AG09309 (cell line): ENCODE measurements at places on chromosomes 7 and 10.
A peak's percentile ranks its signal among the peaks of the same experiment; 100 is the strongest.

DNA sequence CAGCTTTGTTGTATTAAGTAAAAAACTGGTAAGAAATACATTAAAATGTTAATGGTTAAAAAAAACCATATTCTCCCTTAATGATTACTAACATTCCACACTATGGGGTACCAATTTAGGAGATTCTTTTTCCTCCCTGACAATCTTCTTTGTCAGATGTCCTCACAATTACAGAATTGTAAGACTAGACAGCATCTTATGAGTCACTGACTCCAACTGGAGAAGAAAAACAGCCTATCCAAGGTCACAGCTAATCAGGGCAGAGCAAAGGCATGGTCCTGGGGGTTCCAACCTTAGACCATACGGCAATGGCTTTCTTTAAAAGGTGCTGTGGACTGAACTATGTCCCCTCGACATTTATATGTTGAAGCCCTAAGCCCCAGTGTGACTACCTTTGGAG, 127.6 kb downstream of the DLG5 start:
- no peak for DNase-seq

DNA sequence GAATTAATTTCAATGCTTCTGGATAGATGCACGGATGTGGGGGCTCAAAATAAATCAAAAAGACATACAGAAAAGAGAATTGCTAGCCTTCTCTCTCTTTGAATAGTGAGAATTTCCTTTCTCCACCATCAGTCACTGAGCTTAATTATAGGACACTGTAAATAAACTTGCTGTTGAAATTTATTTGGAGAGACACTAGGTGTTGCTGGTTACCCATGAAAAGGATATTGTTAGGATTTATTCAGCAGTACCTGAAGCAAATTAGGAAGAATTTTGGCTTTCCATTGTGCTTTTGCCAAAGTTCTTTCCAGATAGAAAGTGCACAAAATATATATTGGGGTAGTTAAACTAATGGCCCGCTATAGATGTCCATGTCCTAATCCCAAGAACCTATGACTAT, 27.6 kb downstream of the GCC1 start:
- DNase-seq = no peak

DNA sequence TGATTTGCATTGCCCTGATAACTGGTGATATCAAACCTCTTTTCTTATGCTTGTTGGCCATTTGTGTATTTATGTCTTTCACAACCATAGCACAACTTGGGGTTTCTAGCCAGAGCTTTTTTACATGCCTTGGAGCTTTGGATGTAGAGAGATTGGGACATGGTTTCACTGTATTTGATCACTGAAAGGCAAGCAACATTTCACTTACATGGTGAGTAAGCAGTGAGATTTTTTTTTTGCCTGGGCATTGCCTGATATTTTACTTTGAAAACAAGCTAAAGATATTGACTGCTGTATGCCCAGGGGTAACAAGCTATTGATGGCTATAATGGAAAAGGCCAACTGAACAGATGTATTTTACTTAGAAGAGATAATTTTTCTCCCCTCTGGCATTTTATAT, 259.0 kb downstream of the PHTF2 start:
- no peak for DNase-seq

DNA sequence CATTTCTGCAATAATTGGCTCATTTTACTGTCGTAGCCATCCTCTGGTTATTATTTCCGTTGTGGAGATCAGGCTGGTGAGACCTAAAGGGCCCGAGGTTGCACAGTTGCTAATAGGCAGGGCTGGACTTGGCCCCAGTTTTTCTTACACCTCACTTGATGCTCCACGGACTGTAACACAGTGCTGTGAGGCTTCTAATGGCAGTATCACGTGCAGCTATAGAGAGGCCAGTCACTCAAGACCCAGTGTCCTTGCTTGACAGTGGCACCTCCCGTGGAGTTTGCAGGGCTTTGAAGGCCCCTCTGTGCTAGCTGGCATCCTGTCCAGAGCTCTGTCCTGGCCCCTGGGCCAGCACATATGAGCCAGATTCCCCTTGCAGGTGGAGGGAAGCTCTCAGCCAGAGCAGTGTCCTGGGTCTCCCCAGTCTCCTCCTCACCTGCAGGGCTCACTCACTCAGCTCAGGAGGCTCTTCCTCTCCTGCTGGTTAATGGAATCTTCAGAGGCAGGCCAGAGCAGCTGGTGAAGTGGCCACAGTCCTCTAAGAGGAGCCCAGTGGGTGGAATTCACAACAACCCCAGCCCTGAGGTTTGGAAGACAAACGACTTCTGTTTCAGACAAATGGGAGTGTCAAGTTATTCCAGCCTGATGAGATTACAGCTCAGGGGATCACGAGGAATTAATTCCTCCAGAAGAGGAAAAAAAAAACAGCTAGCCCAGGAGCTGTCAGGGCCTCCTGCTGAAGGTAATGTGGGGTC, 114.2 kb upstream of the FAM180A start:
- no peak for DNase-seq

DNA sequence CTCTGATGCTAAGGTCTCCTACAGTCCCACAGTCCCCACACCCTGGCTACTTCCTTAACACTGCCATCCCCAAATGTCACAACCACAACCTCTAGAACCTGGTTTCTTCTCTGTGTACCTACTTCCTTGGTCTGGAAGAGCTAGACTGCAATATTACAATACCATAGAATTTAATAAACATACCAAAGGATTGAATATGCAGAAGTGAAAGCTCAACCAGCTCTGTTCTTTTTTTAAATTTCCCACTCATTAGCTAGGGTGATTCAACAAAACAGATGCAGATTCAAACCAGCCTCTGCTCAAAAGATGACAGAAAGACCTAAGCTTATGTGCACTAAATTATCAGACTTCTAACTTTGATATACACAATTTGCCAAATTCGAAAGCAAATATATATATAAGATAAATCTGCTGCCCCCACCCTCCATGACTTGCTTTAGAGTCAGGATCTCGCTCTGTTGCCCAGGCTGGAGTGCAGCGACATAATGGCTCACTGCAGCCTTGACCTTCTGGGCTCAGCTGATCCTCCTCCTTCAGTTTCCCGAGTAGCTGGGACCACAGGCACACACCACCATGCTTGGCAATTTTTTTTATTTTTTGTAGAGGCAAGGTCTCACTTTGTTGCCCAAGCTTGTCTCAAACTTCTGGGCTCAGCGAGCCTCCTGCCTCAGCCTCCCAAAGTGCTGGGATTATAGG, 212.6 kb downstream of the CHCHD3 start:
- no peak for DNase-seq

DNA sequence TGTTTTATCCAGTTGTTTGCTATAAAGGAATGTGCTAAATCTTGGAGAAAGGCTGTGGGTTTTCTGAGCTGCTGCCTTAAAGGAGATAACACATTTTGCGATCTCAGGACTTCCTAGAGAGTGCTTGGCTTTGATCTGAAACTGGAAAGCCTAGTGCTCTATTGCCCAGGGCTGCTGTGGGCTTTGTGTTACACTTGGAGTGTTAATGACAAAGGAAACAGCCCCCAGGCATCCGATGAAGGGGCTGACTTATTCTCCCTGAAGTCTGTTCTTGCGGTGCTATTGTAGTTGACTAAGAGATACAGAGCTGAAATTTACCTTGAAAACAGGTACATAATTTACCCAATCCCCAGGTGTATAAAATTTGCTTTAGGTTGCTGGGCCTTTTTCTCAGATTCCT, 74.5 kb downstream of the SND1 start:
- DNase-seq = no peak

DNA sequence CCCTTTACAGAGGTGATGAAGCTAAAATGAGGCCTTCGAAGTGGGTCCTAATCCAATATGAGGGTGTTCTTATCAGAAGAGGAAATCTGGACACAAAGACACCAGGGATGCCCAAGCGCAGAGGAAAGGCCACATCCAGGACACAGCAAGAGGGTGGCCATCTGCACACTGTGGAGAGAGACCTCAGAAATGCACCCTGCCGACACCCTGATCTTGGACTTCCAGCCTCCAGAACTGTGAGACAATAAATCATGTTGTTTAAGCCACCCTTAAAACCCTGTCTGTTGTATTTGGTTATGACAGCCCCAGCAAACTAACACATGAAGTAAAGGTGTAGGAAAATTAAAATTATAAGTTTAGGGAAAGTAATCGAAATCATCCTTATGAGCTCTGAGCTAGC, 64.0 kb downstream of the CDC123 start:
- no peak for DNase-seq

DNA sequence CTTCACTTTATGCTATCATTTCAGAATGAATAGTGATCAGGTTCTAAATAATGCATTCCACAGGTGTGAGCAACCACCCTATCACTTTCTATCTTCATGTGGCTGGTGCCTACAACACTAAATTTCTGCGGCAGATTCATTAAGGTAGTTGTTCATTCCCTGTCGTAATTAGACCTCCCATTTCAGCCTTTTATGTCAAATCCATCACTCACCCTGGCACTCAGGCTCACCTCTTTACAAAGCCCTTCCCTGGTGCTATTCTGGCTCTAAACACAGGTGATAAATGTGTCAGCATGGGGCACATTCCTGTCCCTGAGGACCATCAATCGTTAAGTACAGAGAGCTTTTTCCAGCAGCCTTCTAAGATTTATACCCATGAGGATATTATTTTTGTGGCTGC, 300.0 kb upstream of the C7orf33 start:
- no peak for DNase-seq

- no peak for DNase-seq
Measured at GRCh38 chr10:988667-989545, 672 bp downstream of the GTPBP4 start.

GRCh38 chr7:30971840-30972563, 8.2 kb downstream of the GHRHR start:
- no peak for DNase-seq

DNA sequence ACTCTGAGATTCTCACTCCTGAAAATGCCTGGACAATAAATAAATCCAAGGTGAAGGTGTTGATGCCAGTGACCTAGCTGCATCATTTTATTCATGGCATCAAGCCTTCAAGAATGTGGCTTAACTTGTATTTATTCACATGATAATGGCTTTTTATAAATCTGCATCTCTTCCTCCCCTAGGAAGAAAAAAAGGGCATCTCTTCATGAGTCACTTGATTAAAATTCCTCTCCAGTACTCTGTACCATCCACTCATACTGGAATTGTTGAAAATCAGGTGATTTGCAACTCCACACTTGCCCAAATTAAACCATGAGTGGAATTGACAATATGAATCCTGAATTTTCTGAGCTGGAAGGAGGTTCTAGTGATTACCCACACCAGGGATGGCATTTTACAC, 30.2 kb downstream of the PTPRE start:
- no peak for DNase-seq

DNA sequence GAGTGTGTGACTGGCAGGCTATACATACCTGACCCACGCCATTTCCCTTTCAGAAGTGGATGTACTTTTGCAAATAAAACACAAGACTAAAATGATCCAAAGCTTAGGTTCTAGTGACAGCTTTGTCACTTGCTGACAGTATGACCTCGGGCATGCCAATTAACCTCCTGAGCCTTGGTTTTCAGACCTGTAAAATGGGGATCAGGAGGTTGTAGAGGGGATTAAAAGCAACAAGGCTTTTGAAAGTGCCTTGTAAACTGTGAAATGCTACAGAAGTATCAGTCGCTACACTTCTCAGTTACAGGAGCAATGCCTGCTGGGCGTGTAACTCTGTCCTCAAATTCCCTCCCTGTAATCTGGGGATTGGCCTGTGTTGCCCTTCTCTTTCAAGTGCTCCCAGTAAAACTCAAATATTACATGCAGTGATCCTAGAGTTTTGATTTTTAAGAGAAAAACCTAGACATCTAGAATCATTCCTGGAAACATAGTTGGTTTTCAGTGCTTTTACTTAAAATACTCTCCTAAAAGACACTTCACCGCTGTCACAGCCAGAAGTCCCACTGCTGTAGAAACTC, 8.8 kb upstream of the GRB10 start:
- DNase-seq = no peak

GRCh38 chr10:102424916-102425315, 4.3 kb downstream of the FBXL15 start:
- DNase-seq = no peak

GRCh38 chr10:121804460-121804859, 123.4 kb downstream of the ATE1 start:
- peak; percentile 35 for DNase-seq
